ENCODE measurements at places on chromosomes 1 and 21. TPM values are rescaled to one million over a fixed set of nuclear protein-coding genes. Genes with fewer than 3 reads are reported as not detected.

The OR2G6 gene
- total RNA-seq: not detected

The RPL22 gene
- 127 TPM for total RNA-seq

The SYDE2 gene
- 4.8 TPM for total RNA-seq

The CA14 gene
- total RNA-seq: not detected

The C4BPA gene
- not detected for total RNA-seq

The RIPK4 gene
- 1.0 TPM for total RNA-seq

The HSPB7 gene
- 35.7 TPM for total RNA-seq

The IL12RB2 gene
- total RNA-seq: not detected

The IL10RB gene
- 50.6 TPM for total RNA-seq

The MOB3C gene
- total RNA-seq: 5.9 TPM

The DIRAS3 gene
- 4.8 TPM for total RNA-seq

The ANKRD65 gene
- 0.51 TPM for total RNA-seq

The CHIA gene
- total RNA-seq: not detected

The RBBP5 gene
- 30.2 TPM for total RNA-seq

The GPR61 gene
- not detected for total RNA-seq

The RGS16 gene
- total RNA-seq: 0.11 TPM

The TCP10L gene
- total RNA-seq: 0.97 TPM

The CADM3 gene
- not detected for total RNA-seq

The OR2T2 gene
- not detected for total RNA-seq

The OR2L8 gene
- not detected for total RNA-seq

The TBCE gene
- total RNA-seq: 24.4 TPM

The OR6N1 gene
- total RNA-seq: not detected

The TRAPPC10 gene
- total RNA-seq: 21.0 TPM

The ICOSLG gene
- total RNA-seq: under 0.01 TPM

The RBM11 gene
- not detected for total RNA-seq

The HENMT1 gene
- 7.2 TPM for total RNA-seq

The NCF2 gene
- total RNA-seq: not detected

The HEATR1 gene
- 29.2 TPM for total RNA-seq

The FNDC5 gene
- total RNA-seq: 0.76 TPM
